GM13977 (cell line): ENCODE measurements at places on chromosomes 16 and 17.

- DNase-seq = no peak
Observed at GRCh38 chr16:35296962-35297653, 1837.7 kb downstream of the TP53TG3F start.

DNA sequence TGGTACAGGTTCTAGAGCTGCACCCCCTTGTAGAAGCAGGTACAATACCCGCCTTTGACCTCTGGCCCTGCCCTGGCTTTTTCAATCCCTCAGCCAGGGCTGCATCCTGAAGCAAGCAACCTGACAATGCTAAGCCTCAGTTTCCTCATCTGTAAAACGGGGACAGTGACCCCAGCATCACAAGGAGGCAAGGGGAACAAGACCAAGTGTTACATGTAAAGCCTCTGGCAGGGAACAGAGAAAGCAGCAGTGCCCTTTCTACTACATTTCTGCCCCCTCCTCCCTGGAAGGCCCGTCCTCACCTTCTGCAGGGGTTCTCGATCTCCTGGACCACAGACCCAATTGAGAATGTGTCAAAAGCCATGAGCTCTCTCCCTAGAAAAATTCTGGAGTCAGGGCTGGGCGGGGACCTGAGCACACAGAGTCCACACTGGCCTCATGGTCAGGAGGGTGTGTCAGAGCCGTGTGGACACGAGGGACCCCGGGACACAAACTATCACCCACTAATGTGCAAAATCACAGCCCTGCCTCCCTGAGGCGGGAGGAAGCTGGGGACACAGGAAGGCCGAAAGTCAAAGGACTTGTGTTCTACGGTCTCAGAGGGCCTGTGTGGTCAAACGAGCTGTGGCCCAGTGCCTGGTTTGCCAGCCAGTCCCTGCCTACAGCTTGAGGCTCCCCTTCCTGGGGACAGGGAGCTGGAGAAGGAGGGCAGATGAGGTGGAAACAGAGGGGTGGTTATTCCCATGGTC is 27.5 kb downstream of the LRRC75A start:
- DNase-seq = no peak

- no peak for DNase-seq
Observed at GRCh38 chr17:51668155-51668962, 408.0 kb downstream of the UTP18 start.

DNA sequence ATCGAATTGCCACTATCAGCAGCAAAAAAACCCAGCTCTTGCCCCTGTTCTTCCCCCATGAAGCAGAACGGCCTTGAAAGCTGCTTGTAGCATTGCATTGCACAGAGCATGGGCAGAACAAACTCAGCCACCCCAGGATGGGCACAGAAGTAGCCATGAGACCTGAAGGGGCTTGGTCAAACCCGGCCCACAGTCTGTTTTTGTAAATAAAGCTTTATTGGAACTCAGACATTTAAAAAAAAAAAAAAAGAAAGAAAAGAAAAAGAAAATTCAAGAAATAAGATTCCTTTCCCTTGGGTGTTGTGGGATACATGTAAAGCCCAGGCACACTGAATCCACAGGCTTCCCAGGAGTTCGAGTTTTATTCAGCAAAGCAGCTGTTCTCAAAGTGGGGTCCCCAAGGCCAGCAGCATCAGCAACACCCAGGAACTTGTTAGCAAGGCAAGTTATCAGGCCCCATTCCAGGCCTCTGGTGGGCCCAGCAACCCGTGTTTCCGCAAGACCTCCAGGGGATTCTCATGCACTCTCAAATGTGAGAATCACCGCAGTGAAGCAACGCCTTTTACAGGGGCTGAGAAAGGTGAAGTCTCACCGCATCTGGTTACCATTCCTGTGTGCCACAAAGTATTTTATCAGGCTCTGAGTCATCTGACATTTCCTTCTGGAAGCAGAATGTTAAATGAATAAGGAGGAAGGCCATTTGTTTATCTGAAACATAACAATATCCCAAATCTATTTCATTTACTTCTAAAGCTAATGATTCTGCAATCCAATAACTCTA is 108.2 kb downstream of the SLC39A11 start:
- DNase-seq = no peak

DNA sequence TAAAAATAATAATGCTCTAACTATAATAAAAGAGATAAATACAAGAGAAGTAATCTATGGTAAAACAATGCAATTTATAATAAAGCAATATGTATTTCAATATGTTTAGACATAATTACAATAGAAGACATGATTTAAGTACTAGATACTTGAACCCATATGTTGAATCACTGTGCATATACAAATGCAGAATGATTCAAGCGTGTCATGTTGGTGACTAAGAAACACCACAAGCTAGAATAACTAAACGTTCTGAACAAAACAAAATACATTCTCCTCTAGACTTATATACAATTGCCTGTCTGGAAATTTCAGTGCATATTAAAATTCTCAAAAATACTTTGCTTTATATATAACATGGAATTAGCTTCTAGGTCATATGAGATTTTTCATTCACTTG is 11.2 kb downstream of the TADA2A start:
- no peak for DNase-seq

- no peak for DNase-seq
Observed at GRCh38 chr17:58865301-58865700, 109.6 kb downstream of the PPM1E start.

DNA sequence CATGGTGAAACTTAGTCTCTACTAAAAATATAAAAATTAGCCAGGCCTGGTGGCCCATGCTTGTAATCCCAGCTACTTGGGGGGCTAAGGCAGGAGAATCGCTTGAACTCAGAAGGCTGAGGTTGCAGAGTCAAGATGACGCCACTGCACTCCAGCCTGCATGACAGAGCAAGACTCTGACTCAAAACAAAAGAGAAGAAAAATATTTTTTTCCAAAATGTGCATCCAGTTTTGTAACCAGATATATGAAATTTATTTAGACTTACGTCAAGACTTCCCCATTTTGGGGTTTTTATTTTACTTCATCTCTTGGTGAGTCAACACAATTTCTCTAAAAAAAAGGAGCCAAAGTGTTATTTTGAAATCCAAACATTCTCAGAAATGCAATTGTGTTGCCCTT is 5.5 kb upstream of the TM4SF5 start:
- no peak for DNase-seq

- no peak for DNase-seq
Observed at GRCh38 chr17:68941761-68942160, 13.4 kb downstream of the ABCA8 start.

DNA sequence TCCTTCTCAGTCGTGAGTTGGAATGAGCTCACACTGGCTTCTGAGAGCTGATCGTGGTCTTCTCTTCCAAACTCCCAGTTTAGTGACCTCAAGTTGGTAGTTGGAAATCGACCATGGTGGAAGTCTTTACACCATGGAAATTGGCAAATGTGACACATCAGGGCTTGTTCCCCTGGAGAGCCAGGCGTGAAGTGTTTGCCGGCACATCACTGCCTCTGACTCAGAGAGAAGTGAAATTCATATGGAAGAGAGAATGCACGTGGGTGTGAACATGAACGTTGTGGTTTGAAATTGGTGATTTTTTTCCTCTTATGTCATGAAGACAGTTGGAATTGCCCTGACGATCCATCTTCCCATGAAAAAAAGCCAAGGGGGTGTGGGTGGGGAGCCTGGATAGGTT is 47.4 kb downstream of the AXIN2 start:
- DNase-seq = no peak

GRCh38 chr16:27096375-27096774 is 29.6 kb downstream of the C16orf82 start:
- DNase-seq = no peak

- no peak for DNase-seq
Observed at GRCh38 chr16:56936491-56936890, 4.5 kb downstream of the HERPUD1 start.

DNA sequence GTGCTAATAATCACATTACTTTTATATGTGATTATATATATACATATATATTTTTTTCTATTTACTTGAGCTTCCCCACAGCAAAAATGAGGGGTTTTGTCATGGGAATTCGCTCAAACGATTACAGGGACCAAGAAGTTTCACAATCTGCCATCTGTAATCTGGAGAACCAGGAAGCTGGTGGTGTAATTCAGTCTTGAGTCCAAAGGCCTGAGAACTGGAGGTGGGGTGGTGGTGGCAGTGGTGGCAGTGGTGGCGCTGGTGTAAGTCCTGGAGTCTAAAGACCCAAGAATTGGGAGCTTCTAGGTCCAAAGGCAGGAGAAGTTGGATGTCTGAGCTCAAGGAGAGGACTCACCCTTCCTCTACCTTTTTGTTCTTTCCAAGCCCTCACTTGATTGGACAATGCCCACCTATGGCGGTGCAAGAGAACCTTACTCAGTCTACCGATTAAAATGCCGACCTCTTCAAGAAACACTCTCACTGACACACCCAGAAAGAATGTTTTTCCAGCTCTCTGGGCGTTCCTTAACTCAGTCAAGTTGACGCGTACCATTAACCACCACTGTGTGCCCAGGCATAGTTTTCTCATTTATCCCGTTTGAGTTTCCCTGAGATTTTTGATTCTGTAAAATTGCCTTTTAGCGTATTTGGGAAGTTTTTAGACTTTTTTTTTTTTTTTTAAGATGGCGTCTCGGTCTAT is 31.9 kb downstream of the POLR2A start:
- DNase-seq = no peak

DNA sequence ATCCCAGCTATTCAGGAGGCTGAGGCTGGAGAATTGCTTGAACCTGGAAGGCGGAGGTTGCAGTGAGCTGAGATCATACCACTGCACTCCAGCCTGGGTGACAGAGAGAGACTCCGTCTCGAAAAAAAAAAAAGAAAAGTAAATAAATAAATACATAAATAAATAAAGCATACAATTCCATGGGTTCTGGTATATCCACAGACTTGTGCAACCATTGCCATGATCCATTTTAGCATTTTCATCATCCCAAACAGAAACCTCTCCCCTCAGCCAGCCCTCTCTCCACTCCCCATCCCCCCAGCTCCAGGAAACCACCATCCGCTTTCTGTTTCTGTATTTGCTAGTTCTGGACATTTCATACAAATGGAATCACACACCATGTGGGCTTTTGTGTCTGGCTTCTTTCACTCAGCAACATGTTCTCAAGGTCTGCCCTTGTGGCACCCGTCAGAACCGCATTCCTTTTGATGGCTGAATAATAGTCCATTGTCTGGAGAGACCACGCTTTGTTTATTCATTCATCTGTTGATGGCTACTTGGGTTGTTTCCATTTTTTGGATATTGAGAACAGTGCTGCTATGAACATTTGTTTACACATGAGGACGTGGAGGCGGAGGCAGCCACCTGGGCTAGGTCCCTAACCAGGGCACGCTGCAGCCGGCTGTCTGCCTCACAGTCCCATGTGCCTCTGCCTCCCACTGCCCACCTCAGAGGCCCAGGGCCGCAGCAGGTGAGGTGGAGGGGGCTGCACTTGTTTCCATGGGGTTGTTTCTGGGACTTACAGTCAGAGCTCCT is 76.2 kb downstream of the NT5M start:
- DNase-seq = no peak

- DNase-seq = no peak
Observed at GRCh38 chr16:2150418-2151187, 2.2 kb downstream of the RAB26 start.

GRCh38 chr17:1951920-1952319 is 73.2 kb downstream of the RTN4RL1 start:
- DNase-seq = no peak

GRCh38 chr17:82300707-82301270 is 16.6 kb downstream of the CD7 start:
- peak; percentile 75 for DNase-seq

- no peak for DNase-seq
Observed at GRCh38 chr17:14559264-14560119, 258.6 kb downstream of the HS3ST3B1 start.

DNA sequence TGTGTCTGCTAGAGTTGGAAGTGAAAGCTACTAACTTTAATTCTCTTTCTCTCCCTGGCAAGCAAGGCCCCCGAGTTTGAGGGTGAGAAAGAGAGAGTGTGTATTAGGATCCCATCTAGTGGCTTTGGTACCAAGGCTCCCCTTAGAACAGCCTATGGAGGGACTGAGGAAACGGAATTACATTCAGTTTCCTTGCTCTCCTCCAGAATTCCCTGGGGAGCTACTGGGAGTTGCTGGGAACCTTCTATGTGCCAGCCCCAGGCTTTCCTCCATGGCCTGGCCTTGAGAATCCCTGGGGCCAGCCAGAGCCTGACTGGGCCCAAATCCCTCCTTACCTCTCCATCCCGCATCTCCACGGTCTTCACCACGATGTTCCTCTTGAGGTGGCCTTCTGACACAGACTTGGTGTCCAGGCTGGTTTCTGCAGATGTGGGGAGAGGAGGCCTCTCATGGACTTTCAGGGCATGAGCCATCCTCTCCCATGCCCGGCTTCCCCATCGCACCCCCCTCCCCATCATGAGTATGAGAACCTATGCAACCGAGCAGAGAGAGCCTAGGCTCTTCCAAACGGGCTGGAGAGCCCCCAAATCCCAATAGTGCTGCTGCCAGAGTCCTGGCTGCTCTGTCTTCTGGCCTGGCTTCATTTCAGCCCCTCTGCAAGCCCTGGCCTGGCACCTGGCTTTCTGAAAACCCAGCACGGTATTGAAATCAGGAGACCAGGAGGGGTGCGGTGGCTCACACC is 7.4 kb downstream of the GFAP start:
- DNase-seq = peak; percentile 11

DNA sequence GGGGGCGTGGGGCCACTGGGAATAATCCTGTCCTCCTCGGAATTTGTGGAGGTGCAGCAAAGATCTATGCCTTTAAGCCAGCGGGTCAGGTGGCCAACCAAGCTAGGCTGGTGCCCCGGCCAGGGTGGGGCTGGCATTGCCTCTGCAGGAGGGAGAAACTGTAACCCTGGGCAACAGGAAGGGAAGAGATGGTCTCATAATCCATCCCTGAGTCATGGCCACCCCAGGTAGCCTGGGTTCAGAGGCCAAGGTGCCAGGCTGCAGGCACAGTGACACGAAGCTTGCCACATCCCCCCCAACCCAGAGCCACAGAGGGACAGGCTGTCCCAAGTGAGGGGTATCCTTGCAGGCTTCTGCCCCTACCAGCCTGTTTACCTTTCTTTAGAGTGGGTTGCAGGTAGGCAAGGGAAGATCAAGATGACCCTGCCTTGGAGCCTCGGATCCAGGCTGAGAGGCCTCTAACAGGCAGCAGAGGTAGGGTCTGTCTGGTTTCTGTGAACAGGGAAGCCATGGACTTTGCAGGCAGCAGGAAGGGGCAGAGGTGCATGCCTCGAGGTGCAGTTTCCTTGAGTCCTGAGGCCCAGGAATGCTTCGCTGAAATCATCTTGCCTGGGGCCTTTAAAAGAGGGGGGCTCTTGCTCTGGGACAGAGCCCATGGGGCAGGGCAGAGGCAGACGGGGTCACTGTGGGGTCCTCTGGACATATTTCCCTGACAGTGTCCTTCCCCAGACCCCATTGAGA is 4.0 kb downstream of the LASP1 start:
- no peak for DNase-seq

DNA sequence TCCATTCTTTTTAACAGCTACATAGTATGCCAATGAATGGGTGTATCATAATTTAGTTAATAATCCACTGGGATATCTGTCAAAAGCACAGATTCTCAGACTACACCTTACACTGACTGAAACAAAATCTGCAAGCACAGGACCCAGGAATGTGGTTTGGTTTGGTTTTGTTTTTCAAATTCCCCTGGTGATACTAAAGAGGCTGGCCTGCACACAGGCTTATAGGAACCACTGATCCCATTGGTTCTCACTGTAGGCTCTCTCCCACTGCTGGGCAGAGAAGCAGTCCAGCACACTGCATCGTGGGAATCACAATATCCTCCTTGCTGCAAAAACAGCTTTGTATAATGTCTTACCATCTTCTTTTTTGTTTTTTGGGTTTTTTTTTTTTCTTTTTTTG is 67.1 kb downstream of the TEX14 start:
- no peak for DNase-seq
